ENCODE measurements at places on chromosomes 7 and 10.

- DNase-seq, result no peak
Measured at GRCh38 chr10:51297438-51297837, 223.2 kb downstream of the PRKG1 start.

GRCh38 chr7:143048827-143049226 lies 3.3 kb upstream of the OR6V1 start:
- no peak for DNase-seq

DNA sequence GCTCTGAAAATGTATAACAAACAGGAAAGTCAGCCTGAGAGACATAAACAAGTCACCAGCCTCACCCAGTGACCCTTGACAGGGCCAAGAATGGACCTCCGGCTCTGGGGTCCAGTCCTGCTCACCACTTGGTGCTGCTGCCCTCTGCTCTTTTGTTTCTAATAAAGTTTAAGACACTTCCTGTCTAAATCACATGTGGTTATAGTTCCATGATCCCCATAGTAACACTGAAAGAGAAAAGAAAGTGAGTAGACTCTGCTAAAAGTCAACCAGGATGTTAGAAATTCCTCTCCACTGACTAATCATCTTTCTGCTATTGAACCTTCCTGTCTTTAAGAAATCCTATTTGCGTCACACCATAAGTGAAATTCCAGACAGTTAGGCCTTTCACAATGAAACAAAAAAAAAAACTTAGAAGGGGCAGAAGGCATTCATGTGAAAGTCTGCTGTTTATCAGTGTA lies 179.2 kb upstream of the BET1 start:
- DNase-seq, result no peak

DNA sequence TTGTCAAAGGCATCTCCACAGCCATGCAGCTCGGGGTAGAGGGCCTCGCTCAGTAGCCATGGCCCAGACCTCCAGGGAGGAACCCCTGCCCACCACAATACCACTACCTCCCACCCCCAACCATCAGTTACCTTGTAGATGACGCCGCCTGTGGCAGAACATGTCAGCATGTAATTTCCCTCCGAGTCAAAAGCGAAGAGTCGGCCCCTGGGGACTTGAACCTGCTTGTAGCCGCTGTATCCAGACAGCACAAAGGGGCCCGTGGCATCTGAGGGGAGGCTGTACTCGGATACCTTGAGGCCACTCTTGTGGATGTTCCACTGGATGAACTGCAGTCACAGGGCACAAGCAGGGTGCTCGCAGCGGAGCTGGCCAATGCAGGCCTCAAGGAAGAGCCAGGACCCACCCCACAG lies 16.3 kb upstream of the CYREN start:
- no peak for DNase-seq

Measured in NCI-H1105 (cell line).